ENCODE measurements at places on chromosomes 1 and 21.

- no peak for DNase-seq
Measured at GRCh38 chr21:19557046-19557445, 1153.5 kb upstream of the TMPRSS15 start.

GRCh38 chr1:31127266-31127665, 61.7 kb upstream of the PUM1 start:
- no peak for DNase-seq

GRCh38 chr1:2561898-2562895, 6.0 kb downstream of the TNFRSF14 start:
- no peak for DNase-seq

DNA sequence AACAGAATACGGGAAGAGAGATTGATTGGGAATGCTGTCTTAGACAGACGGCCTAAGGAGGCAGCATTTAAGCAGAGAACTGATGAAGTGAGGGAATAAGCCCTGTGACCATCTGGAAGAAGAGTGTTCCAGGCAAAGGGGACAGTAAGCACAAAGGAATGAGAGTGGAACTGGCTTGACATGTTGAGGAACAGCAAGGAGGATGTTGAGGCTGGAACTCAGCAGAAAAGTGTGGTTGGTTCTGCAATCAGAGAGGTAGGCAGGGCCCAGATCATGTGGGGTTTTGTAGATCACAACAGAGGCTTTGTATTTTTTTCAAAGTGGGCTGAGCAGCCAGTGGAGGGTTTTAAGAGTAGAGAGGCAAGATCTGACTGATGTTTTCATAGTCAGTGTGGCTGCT, 157.4 kb downstream of the DNM3 start:
- DNase-seq, result no peak

DNA sequence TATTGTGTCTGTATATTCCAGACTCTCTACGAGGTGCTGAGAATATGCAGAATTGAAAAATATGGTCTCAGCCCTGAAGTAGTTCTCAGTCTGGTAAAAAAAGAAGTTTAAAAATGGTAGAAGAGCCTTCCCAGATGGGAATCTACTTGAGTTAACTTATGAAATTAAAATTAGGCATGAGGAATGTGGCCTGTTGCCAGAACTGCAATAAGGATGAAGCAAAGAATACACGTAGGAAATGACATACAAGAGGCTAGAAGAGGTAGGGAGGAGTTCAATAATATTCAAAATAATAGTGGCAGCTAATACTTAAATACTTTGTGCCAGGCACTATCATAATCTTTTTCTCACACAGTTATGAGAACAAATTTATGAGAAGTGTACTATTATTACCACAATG, 6.3 kb downstream of the ASPM start:
- DNase-seq, result no peak

- DNase-seq, result no peak
Measured at GRCh38 chr1:11748294-11749202, 12.6 kb downstream of the AGTRAP start.

- DNase-seq, result no peak
Measured at GRCh38 chr21:16794950-16795349, 717.9 kb upstream of the CXADR start.

DNA sequence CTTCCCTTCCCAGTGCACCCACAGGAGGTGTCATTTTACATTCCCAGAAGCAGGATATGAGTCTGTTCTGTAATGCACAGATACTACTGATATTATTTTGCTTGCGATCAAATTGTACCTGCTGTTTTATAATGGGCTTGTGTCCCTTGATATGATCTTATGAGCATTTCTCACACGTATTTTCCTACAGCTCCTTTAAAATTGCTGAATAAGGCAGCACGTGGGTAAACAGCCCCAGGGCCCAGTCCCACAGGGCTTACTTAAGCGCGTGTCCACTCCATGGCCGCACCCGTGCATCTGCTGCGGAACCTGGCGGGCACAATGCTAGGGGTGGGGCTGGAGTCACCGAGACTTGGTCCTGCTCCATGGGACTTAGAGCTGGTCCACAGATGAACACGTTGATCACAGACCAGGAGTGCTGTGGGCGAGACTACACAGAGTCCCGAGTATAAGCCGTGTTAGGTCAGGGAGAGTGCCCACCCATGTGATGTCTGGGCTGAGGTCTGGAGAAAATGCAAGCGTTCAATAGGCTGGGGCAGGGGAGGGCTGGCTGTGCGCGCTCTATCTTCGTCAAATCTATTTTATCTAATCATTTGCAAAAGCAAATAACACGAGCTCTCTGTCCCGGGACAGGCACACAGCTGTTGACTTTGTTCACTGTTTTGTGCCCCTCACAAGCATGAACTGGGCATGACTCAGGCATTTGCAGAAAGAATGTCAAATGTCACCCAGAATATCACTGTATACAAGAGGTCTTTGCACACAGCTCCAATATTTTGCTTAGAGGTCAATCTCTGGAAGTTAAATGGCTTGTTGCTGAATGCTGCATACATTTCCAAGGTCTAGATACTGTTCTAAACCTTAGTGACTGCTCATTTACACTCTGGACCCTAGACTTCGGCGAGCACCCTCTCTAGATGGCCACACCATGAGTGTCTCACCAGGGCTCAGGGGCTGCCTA, 119.3 kb downstream of the CRYAA start:
- no peak for DNase-seq

GRCh38 chr1:41580520-41581172, 96.2 kb upstream of the EDN2 start:
- DNase-seq, result no peak

- DNase-seq, result no peak
Measured at GRCh38 chr1:19454265-19455146, 30.8 kb downstream of the CAPZB start.

- no peak for DNase-seq
Measured at GRCh38 chr1:34380526-34381124, 203.9 kb downstream of the C1orf94 start.

- no peak for DNase-seq
Measured at GRCh38 chr1:155002464-155003226, at the start of gene ZBTB7B. ZBTB7B (plus strand) TSS chr1:155002802; CDS start chr1:155014661, 11,859 bp downstream.

DNA sequence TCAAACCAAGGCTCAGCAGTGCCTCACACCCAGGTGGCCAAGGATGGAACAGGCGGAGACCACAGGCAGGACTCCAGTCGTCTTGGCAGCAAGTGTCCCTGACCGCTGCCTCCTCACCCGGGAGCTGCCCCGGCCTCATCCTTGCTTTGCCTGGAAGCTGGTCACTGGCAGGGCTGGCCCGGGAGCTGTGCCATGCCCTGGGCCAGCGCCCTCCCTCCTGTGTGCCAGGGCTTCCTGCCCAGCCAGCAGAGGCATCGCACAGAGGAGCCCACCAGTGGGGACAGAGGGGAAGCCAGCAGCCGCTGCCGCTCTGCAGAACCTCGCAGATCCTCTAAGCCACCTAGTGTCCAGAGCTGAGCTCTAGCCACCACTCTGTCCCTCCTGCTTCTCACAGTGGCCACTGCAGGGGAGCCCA, 7.8 kb downstream of the CASZ1 start:
- DNase-seq, result no peak

- no peak for DNase-seq
Measured at GRCh38 chr1:219189021-219189824, 15.5 kb downstream of the LYPLAL1 start.

DNA sequence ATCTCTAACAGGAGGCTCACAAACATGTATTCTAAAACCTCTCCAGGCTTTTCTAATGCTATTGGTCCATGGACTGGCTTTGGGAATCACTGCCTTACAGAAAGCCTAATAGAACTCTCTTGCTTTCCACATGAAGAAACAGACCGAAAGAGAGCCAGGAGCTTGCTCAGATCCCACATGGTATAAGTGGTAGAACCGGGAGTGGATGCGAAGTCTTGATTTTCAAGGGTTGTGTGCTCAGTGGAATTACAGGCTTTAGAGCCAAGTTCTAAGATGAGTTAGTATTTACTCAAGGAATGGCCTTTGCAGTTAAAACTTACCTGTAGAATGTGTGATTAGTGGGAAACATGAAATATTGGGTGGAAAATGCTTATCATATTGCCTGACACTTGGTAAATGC, 54.3 kb upstream of the HSD17B7 start:
- DNase-seq, result no peak

DNA sequence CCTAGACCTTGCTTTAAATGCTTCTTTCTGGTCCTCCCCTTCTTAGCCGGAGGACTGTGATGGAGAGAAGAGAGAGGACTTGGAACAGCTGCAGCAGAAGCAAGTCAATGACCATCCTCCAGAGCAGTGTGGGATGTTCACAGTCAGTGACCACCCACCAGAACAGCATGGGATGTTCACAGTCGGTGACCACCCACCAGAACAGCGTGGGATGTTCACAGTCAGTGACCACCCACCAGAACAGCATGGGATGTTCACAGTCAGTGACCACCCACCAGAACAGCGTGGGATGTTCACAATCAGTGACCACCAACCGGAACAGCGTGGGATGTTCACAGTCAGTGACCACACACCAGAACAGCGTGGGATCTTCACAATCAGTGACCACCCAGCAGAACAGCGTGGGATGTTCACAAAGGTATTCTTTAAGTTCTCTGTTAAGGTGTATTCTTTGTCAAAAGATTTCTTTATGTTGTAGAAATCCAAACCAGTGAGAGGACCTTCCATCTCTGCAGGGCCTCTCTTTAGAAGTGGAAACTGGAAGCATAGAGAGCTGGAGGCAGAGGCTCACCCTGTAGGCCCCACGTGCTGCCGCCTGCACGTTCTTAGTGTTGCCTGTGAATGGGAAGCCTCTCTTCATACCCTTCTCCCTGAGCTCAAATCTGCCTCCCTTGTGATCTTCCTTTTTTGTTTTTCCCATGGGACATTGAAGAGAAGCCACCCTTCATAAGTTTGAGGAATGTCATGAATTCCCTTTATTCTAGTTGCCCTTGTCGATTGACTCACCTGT, 10.6 kb downstream of the PCNT start:
- no peak for DNase-seq

GRCh38 chr1:53899708-53900107, 5.7 kb downstream of the DIO1 start:
- no peak for DNase-seq

GRCh38 chr1:26832249-26832960, 5.9 kb downstream of the ZDHHC18 start:
- DNase-seq, result no peak

DNA sequence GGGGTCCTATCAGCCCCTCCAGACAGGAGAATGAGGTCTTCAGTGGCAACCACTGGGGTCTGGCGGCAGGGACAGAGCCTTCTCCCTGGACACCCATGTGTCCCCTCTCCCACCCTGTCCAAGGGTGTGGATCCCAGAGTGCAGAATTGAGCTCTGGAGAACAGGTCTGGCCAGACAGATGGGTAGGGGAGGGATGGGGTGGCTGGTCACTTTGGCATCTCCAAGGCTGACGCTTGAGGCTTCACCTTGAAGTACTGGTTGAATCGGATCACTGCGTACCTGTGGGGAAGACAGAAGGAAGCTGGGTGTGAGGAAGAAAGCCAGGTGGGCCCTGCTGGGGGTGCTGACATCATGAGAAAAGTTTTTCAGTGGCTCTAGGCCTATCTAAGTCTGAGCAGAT, 19.9 kb downstream of the ETNK2 start:
- DNase-seq, result no peak

- no peak for DNase-seq
Measured at GRCh38 chr1:6603915-6604558, 1.4 kb upstream of the KLHL21 start.

GRCh38 chr21:43799301-43799840, 10.0 kb downstream of the RRP1 start:
- DNase-seq, result no peak

GRCh38 chr1:62688687-62689085, 500 bp upstream of the DOCK7 start:
- DNase-seq, result no peak

DNA sequence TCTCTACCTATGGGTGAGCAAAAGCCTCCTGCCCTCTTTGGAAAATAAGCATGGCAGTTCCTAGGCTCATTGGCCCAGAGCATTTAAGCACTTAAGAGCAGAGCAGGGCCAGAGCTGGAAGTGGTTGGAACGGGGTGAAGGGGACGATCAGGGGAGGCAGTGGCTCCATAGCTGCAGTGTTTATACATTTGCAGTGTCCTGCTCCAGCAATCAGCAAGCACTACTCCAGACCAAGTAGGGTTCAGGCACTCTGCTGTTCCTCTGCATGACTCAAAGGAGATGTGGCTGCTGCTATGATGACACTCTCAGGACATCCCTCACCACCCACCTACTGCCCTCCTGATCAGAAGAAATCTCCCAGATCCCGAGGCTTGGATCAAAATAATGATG, 55.0 kb downstream of the TRABD2B start:
- DNase-seq, result no peak

DNA sequence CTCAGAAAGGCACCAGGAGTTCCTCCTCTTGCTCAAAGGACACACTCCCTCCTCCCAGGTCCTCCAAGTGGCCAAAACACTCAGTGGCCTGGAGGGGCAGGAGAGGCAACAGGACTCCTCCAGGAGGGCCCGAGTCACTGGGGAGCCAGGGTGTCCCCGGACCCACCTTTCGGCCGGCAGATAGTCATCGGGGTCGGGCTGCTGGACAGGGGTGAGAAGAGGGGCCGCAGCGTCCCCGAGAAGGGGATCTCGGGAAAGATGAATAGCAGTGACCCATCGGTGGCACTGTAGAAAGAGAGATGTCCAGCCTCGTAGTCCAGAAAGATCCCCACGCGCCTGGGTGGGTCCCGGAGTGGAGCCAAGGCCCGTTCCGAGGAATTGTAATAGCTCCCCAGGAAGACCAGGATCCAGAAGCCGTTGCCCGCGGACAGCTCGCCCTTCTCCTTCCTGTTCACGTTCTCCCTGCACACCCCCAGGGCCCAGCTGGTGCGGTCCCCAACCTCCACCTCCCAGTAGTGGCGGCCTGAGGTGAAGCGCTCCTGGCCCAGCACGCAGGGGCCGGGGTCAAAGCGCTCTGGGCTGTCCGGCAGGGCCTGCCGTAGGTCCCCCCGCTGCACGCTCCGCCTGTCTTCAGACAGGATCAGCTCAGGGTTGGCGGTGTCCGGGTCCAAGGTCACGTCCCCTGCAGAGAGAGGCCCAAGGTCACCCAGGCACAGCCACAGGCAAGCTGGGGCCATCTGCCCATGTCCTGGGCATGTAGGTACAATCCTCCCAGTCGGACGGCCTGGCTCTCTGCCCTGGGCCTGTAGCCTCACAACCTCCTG, 11.9 kb downstream of the TRIM11 start:
- no peak for DNase-seq

DNA sequence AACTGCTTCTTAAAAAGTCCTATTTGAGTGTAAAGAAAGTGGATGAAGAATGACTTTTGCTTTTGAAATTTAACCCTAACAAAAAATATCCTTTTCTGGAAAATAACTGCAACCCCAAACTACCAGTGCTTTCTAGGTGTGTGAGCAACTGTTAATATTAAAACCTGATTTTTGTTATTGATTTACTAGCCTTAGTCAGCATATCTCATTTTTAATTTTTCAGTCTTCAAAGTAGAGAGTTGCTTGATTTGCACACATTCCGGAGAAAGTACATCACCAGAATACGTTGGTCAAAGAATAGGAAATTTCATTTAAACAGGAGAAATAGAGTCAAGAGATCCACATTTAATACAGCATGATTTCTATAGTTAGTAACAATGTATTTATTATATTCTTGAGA, 141.8 kb upstream of the ADAMTS5 start:
- DNase-seq, result no peak

- DNase-seq, result no peak
Measured at GRCh38 chr21:43574741-43575472, 84.4 kb downstream of the HSF2BP start.

GRCh38 chr21:25636727-25637126, 2.3 kb upstream of the JAM2 start:
- DNase-seq, result no peak

All from stimulated activated CD8-positive, alpha-beta memory T cell treated with anti-CD3 and anti-CD28 coated beads, Interleukin-15, amount 100 ng/mL, for 4 hours (primary cell).